ENCODE measurements at places on chromosomes 11 and 22.
A peak's percentile ranks its signal among the peaks of the same experiment; 100 is the strongest.

- no peak for DNase-seq
Observed at GRCh38 chr11:8661001-8661795, 21.3 kb downstream of the TRIM66 start.

DNA sequence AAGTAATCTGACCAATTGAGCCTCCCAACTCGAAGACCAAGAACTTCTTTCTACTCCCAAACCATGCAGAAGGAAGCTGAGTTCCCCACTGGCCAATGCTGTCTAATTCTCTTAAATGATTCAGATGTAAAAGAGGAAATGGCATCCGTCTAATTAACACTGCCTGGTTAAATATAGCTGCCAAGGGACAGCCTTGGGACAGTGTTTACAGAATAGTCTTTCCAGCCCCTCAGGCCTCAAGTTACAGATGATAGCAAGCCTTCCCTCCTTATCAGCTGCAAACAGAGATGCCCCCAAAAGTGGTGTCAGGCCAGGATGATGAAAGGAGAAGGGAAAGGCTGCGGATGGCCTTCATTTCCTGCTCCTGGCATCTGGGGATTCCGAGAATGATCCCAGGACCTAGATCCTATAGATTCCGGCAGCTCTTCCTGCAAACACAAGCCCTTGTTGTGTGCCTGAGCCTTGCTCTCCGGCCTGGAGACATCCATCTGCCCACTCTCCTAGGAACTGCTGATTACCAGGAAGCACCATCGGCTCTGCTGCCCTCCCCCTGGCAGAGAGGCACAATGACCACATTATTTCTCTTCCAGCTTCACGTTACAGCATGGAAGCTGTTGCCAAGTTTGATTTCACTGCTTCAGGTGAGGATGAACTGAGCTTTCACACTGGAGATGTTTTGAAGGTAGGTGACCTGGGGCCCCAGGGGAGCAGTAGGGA is 13.5 kb upstream of the TMA7B start:
- DNase-seq, result no peak

GRCh38 chr22:49735411-49735900 is 92.2 kb downstream of the BRD1 start:
- DNase-seq, result no peak

DNA sequence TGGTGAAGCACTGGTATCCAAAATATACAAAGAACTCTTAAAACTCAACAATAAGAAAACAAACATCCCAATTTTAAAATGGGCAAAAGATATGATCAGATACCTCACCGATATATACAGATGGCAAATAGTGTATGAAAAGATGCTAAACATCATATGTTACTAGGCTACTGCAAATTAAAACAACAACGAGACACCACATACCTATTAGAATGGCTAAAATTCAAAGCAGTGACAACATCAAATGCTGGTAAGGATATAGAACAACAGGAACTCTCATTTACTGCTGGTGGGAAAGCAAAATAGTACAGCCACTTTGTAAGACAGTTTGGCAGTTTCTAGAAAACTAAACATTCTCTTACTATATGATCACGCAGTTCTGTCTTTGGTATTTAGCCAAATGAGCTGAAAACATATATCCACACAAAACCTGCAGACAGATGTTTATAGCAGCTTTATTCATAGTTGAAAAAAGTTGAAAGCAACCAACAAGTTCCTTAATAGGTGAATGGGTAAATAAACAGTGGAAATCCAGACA is 38.5 kb downstream of the SIK3 start:
- DNase-seq, result no peak

- peak; percentile 85 for DNase-seq
Observed at GRCh38 chr22:20531404-20532201, 24.2 kb downstream of the MED15 start.

GRCh38 chr22:50299785-50300619 is 7.4 kb downstream of the PLXNB2 start:
- DNase-seq, result no peak

DNA sequence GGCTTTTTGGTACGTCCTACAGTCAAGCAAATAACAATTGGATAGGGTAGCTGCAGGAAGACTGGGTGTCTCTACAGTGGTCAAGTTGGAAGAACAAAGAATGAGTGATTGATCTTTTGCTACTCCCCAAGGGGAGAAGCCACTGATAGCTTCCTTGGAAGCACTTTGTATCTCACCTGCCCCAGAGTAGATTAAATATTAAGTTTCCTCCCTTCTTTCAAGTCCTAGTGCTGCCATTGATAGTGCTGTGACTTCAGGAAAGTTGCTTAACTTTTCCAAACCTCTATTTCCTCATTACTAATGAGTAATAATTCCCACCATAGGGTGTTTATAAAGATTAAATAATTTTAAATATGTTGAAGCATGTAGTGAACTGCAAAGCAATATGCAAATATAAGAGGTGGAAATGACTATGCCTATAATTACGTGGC is 35.6 kb upstream of the EHF start:
- DNase-seq, result no peak

GRCh38 chr22:19966908-19967750 is 25.5 kb upstream of the TXNRD2 start:
- no peak for DNase-seq

DNA sequence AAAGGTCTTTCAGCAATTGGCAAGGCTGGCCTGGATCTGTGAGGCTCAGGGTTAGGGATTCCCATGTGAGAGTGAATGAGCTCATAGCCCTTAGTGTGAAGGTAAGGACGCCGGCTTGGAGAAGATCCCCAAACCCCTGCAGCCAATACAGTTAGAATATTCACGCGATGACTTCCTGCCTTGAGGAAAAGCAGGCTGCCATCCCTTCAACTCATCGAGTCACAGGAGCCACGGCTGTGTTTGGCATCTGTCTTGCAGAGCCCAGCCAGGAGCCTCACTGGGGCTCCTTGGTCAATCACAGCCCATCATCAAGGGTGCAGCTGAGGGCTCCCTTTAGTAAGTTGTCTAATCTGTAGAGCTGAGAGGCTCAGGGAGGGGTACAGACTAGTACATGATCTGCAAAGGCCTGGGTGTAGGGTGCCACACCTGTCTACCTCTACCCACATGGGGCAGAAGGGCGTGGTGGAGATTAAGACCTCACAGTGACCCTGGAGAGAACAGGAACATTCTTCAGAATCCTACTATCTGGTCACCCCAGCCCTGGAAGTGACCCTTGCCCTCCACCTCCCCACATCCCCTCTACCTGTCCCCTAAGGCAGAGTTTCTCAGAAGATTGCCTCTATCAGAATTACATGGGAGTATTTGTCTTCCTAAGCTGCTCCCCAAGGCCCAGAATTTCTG is 18.5 kb downstream of the IL10RA start:
- DNase-seq, result no peak

- no peak for DNase-seq
Observed at GRCh38 chr22:19449422-19449767, 1.9 kb upstream of the C22orf39 start.

GRCh38 chr11:128688031-128688713 is 5.7 kb upstream of the FLI1 start:
- no peak for DNase-seq

GRCh38 chr22:18078329-18079041 is 695 bp downstream of the PEX26 start:
- no peak for DNase-seq

DNA sequence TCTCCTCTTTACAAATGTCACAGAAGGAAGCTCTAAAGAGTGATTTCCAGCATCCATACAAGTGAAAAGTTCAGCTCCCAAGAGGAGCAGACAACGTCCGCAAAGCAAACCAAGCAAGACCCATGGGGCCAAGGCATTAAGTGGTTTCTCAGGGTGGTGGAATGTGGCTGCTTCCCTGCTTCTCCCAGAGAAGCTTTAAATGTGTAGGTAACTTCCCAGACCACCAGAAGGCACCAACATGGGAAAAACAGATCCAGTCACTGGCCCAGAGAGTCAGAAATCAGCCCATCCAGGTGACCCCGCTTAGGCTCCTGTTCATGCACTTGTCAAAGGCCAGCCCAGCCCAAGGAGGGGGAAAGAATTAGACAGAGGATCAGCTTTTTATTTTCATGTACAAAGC is 13.3 kb upstream of the PHF21A start:
- no peak for DNase-seq

DNA sequence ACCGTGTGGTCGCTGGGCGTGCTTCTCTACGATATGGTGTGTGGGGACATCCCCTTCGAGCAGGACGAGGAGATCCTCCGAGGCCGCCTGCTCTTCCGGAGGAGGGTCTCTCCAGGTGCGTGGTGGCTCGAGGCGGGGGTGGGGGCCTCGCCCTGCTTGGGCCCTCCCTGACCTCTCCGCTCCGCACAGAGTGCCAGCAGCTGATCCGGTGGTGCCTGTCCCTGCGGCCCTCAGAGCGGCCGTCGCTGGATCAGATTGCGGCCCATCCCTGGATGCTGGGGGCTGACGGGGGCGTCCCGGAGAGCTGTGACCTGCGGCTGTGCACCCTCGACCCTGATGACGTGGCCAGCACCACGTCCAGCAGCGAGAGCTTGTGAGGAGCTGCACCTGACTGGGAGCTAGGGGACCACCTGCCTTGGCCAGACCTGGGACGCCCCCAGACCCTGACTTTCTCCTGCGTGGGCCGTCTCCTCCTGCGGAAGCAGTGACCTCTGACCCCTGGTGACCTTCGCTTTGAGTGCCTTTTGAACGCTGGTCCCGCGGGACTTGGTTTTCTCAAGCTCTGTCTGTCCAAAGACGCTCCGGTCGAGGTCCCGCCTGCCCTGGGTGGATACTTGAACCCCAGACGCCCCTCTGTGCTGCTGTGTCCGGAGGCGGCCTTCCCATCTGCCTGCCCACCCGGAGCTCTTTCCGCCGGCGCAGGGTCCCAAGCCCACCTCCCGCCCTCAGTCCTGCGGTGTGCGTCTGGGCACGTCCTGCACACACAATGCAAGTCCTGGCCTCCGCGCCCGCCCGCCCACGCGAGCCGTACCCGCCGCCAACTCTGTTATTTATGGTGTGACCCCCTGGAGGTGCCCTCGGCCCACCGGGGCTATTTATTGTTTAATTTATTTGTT is 2.4 kb downstream of the PIM3 start:
- peak; percentile 77 for DNase-seq

DNA sequence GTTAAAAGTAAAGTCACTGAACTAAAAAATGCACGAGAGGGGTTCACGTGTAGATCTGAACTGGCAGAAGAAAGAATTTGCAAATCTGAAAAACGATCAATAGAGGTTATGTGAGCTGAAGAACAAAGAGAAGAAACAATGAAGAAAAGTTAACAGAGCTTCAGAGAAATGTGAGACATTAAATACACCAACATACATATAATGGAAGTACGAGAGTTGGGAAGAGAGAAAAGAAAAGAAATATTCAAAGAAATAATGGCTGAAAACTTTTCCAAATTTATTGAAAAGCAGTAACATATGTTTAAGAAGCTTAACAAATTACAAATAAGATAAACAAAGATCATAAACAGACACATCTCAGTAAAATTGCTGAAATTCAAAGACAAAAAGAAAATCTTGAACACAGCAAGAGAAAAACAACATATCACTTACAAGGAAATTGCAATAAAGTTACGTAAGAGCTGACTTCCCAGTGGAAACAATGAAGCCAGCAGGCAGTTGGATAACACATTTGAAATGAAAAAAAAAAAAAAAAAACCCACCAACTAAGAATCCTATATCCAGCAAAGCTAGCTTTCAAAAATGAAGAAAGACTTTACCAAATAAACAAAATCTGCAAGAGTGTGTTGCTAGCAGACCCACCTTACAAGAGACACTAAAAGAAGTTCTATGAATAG is 56.8 kb downstream of the EMSY start:
- no peak for DNase-seq

GRCh38 chr11:4560467-4560866 is 15.5 kb downstream of the OR52M1 start:
- DNase-seq, result no peak

GRCh38 chr22:23772649-23773473 is at the start of gene MMP11:
Gene MMP11 (plus strand): TSS chr22:23772849. CDS start chr22:23772871, 22 bp downstream.
- DNase-seq, result no peak

- DNase-seq, result no peak
Observed at GRCh38 chr11:123227763-123228495, 32.9 kb upstream of the CLMP start.

DNA sequence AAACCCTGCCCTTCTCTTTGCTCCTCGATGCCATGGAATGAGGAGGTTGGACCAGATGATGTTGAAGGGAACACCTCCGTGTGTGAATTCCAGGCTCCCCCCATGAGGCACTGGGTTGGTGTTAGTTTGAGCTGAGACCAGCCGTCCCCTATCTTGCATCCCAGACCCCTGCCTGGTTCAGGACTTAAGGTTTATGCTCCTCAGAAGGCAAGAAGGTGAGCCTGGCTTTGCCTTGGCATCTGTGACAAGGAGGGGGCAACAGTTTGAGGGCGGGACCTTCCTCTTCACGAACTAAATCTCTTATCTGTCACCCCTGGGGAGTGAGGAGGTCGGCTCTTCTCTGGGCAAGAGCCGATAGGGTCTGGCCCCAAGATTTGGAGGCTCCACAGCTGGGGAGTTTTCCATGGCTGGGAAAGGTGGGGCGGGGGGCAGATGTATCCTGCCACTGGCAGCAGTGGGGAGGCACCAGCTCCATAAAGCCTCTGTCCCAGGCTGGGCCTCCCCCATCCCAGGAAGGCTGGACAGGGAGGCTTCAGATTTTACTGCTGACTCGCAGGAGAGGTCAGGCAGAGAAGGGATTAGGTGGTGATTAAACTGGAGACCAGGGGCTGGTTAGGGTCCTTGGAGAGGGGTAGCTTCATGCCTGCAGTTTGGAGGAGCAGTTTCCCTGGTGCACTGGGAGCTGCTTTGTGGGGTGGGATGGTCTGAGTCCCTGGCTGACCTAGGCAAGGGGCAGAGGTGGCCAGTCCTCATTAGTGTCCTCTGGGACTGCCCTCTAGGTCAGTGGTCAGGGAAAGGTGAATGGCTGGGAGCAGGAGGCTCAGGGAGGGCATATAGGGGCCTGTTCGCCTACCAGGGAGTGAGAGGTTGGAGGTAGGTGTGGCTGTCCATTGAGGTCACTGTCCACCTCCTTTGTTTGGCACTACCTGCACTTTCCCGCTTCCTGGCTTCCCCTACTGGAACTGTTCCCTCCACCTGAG is 1.1 kb downstream of the SEC14L2 start:
- DNase-seq, result no peak

Measured in coronary artery (tissue), 2 donors.